ENCODE measurements at places on chromosomes 7 and 10.

DNA sequence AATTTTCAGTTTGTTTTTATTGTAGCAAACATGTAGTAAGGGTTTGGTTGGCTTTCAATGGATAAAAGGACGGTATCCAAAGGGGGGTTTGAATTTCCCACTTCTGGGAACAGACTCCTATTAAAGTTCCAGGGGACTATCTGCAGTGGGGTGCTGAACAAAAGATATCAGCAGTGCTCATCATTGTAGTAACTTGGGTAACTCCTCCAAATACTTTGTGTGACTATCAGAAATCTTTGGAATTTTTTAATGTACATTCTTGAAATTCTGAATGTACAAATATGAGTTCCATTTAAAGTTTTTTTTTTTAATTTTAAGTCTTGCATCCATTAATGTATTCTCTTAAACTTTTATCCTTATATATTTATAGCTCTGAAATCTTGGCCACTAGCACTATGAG is 42.1 kb downstream of the CYP51A1 start:
- no peak for DNase-seq

GRCh38 chr7:98892609-98893008 is 14.3 kb downstream of the TRRAP start:
- no peak for DNase-seq

DNA sequence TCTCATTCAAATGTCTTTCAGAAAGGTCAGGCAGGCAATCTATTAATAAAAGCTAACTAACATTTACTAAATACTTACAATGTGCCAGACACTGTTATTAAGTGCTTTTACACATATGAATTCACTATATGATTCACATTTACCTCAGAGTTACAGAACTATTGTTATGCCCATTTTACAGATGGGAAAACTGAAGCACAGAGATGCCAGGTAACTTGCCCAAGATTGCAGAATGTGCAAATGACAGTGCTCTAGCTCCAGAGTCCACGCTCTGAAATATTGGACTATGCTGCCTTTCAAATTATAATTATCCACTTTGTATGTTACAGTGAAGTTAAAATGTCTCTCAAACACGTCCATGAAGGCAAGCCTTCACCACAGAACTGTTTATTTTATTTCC is 22.0 kb downstream of the UPF2 start:
- no peak for DNase-seq

DNA sequence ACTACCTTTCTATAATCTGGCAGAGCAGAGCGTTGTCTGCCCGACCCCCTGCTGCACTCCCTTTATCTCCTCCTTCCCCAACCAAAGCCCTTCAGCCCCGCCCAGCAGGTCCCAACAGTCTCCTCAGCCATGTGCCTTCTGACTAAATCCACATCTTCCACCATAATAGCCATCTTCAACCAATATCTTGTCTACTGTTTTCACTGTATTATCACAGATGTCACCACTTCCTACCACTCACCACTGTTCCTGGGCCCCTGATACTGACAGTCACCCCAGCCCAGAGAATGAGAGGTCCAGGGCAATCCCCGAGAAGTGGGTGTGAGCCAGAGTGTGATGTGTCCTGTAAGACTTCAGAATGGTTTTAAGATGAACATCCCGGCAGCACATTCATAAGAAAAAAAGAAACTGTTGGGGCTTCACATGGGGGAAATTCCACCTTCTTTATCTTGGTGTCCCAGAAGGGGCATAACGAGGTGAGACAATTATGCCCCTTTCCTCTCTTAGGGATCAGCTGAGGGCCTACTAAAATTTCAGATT is 25.3 kb downstream of the CCDC6 start:
- DNase-seq = peak; percentile 94

DNA sequence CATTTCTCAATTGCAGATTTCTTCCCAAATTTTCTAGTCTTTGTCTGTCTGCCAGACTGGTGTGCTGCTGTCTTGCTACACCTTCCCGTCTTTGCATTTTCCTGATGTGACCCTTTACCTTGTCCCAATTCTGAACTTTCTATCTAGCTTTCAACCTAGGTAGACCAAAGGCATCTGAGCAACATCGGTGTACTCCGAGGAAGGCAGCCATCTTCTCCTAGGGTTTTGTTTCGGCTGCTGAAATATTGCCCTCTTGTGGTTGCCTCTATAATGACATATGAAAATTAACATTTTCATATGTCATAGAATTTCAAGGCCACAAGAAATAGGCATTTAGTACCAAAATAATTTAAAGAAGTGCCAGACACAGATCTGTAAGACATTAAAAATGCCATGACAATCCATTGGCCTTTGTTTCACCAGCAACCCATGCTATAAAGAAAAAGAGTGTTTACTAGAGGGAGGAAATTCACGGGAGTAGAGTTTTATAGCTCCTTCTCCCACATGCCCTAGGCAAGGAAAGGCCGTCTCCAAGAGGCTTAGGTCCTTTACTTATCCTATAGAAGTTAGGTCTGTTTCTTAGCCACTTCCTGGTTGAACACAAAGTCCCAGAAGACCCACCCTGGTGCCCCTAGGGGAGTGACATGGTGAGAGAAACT is 23.4 kb downstream of the OR9A2 start:
- peak; percentile 56 for DNase-seq

- DNase-seq = no peak
Measured at GRCh38 chr7:33868166-33868565, 37.2 kb upstream of the BMPER start.

- peak; percentile 49 for DNase-seq
Measured at GRCh38 chr7:95246831-95247370, 77.4 kb downstream of the PON1 start.

- no peak for DNase-seq
Measured at GRCh38 chr10:72330069-72330426, 24.7 kb downstream of the DNAJB12 start.

DNA sequence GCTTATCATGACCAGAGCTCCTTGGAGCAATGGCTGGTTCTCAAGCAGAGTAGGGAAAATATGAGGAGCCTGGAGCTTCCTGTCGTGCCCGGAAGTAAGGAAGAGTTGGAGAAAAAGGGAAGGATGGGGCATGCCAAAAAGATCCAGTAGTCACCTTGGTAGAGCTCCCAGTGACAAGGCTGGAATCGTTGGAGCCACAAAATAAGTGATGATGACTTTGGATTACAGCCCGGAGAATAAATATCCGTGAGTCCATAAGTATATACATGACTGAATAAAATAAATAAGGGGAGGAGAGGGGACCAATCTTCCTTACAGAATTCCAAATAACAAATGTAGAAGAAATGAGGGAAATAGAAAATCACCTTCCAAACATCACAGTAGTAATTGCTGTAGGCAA is 29.3 kb downstream of the LMTK2 start:
- DNase-seq = no peak

- no peak for DNase-seq
Measured at GRCh38 chr10:16292366-16292765, 144.4 kb upstream of the PTER start.

- no peak for DNase-seq
Measured at GRCh38 chr7:20721086-20721810, 65.4 kb downstream of the SP8 start.

DNA sequence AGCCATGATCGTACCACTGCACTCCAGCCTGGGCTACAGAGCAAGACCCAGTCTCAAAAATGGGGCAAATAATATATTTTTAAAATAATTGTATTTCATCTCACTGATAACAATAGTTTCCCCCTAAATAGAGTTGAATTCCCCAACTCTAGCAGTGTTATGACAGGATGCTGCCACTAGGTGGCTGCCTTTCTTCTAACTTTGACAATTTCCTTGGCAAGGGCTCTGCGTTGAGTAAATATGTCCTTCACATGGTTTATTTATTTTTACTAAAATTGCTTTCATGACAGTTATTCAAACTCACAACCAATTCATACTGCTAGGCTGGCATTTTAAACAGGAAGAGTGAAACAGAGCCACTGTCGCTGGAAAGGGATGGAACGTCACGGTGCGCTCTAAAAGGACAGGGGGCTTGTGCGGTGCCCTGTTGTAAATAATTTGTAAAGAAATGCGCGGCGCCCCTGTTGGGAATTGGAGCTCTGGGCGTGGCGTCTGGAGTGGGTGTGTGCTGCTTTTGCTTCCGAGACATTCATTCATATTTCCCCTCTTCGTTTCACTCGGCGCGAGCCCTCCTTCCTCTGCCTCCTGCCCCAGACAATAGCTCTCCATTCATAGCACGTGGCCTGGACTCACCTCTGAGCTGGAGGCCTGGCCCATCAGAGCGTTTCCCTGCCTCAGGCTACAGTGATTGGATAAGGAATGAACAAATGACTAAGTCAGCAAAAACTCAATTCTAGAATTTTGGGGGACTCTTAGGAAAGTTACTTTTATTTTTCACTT is 20.5 kb upstream of the PITRM1 start:
- DNase-seq = peak; percentile 67

DNA sequence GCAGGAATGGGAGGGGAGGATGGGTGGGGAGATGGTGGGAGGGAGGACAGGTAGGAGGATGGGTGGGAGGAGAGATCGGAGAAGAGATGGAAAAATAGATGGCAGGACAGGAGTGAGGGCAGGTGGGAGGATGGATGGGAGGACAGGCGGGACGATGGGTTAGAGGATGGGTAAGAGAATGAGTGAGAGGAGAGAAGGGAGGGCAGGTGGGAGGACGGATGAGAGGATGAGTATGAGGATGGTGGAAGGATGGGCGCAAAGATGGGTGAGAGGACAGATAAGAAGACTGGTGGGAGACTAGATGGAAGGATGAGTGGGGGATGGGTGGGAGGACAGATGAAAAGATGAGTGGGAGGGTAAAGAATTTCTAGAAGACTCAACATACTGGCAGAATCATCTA is 438.6 kb downstream of the PLXNA4 start:
- DNase-seq = no peak

DNA sequence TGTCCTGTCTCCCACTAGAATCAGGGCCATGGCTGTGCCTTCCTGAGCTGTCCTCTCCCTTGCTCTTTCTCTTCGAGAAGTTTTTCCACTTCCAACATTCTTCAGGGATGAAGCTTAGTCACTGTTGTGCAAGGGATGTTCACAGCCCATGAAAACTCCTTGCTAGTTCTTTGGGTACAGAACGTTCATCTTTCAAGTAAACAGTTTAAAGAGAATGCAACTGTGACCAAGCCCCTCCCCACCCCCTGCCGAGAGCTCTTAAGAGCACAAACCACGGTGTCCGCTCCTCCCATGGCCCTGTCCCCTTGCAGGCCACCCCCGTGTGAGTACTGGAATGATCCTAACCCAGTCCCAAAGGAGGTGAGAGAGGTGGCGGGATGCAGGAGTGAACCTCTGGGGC is 161.1 kb upstream of the RHEB start:
- no peak for DNase-seq

DNA sequence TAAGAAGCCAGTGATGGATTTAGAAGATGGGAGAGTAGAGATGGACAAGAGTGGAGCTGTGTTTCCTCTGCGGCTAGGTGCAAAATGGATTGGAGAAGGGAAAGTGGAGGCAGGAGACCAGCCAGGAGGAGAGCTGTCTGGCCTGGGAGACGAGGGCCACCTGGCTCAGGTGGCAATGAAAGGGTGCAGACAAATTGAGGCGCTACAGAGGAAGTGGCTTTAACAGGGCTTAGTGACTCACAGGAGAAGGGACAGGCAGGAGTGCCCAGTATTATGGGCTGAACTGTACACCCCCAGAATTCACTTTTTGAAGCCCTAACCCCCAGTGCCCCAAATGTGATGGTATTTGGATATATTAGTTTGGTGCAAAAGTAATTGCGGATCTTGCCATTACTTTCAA is 65.6 kb upstream of the DUSP5 start:
- DNase-seq = peak; percentile 3

- no peak for DNase-seq
Measured at GRCh38 chr10:44581996-44582395, 197.1 kb upstream of the CXCL12 start.

- peak; percentile 31 for DNase-seq
Measured at GRCh38 chr7:152674860-152675758, 832 bp downstream of the XRCC2 start.

GRCh38 chr7:142804728-142805207 is 34.0 kb downstream of the PRSS2 start:
- peak; percentile 62 for DNase-seq

DNA sequence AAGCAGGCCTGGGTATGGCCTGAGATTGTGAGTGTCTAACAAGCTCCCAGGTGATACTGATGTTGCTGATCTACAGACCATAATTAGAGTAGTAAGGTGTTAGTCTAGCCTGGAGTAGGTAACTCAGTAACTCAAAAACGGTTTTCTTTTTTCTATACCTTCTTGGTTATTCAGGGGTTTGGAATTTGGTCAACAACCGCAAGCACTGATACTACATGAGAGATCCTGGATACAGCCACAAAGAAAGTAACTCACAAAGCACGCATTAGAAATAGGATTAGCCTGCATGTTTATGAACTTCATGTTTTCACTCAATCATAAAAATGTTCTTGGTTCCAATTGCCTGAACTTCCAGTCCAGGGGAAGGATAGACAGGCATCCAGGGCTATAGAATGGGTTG is 803.5 kb downstream of the MAGI2 start:
- DNase-seq = no peak

DNA sequence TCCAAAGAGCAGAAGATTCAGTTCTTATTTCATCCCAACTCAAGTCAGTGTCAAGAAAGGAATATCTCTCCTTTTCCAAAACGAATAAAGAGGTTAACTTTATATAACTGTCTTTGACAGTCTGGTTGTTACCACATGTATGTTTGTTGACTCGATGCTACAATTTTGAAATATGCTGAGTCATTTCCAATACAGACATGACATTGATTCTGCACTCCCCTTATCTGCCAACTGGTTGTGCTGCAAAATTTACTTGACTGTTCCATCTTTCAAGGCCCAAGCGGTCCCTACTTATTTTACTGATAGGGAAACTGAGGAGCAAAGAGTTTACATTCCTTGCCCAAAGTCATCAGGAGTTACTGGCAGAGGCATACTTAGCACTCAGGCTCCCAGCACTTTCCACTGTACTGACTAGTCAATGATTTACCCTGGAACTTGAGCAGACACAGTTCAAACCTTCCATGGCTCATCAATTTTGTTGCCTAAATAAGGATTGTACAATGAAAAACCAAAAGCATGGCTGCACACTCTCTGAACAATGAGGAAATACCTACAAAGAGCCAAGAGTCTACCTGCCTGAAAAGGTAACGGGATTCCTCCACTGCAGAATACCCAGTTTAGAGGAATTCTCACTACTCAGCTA is 52.8 kb downstream of the ABLIM1 start:
- DNase-seq = no peak

GRCh38 chr10:104057717-104058116 is 28.0 kb downstream of the COL17A1 start:
- DNase-seq = no peak

DNA sequence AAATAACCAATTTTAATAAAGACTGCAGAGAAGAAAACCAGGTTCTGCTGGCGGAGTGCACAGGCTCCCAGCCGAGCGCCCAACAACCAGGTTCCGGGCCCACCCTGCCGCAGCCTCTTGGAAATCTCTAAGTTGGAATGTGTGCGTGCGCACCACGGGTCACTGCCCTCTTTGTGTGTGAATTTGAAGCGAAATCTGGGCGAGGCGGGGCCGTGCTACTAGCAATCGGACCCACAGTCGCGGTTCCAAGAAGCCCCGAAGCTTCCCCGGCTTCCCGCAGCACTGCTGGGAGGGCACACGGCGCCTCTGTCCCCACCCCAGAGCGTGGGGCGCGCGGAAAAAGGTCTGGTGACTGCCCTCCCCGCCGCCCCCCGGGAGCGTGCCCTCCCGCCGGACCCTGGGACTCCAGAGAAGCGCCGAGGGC is 666 bp upstream of the MAP3K8 start:
- DNase-seq = peak; percentile 54

All from activated naive CD4-positive, alpha-beta T cell treated with anti-CD3 and anti-CD28 coated beads for 36 hours (primary cell).